ENCODE measurements at places on chromosomes 11 and 22.
A peak's percentile ranks its signal among the peaks of the same experiment; 100 is the strongest.

DNA sequence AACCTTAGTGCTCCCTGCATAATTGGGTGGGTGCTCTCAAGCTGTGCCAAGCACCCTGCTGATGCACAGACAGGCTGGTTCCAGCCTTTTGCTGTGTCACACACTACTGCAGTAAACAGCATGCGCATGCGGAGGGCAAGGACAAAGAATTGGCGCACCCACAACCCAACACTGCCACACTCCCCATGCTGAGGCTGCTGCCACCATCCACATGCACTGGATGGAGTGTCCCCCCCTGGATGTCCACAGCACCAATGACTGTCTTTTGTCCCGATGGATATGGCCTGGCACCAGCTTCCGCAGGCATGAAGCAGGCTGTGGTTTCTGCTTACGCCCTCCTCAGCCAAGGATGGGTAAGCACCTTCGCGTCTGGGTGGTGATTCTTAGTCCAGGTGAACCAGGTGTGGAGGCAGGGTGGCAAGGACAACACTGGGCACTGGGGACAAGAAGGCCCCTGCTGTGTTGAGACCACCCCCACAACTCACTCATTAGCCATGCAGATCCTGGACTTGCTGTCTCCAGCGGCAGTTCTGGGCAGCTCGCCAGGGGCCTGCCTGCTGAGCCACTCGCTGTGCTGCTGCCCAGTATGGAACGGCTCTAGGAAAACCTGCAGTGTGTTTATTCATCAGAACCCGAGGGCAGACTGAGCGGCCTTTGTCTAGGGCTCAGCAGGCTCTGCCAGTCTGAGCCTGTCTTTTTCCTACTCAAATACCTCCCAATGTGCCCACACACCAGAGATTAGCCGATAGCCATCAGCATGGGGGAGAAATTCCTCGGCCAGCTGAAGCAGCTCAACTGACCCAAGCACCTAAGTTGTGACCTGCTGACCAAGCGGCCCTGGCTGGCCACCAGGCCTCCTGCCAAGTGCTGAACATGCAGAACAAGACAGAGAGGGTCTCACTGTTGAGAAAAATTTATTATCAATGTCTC lies 8.2 kb upstream of the NAP1L4 start:
- no peak overlapping the region for H3K27ac ChIP-seq
- no peaks in the 10 kb centered on the region for H3K36me3 ChIP-seq
- no peaks in the 10 kb centered on the region for H3K27me3 ChIP-seq
- peak; percentile 47 for DNase-seq
- H3K4me1 ChIP-seq, result no peaks in the 10 kb centered on the region
- H3K4me3 ChIP-seq, result no peak overlapping the region

DNA sequence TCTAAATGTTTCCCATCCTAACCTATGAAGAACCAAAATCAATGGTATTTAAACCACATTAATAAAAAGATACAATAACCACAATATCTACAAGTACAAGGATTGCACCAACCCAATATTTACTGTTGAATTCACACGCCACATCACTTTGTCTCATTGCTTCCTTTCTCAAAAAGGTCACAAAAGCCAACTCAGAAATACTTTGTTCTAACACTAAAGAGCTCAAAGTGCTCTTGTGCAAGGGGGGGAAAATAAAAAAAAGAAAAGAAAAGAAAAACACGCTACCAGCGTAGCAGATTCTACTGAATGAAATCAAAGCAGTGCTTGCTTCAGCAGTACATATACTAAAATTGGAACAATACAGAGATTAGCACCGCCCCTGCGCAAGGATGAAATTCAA lies 10.5 kb upstream of the ARHGAP32 start:
- no peak overlapping the region for H3K4me3 ChIP-seq
- no peak for DNase-seq
- no peaks in the 10 kb centered on the region for H3K4me1 ChIP-seq
- H3K27me3 ChIP-seq, result no peaks in the 10 kb centered on the region
- no peak overlapping the region for H3K27ac ChIP-seq

- no peaks in the 10 kb centered on the region for H3K36me3 ChIP-seq
- no peaks in the 10 kb centered on the region for H3K27me3 ChIP-seq
- H3K27ac ChIP-seq, result peak overlapping the region; percentile 76
- no peak for DNase-seq
- peak overlapping the region; percentile 80 for H3K4me3 ChIP-seq
These were observed 568 bp downstream of the ALG8 start for GRCh38 chr11:78138694-78139421.

DNA sequence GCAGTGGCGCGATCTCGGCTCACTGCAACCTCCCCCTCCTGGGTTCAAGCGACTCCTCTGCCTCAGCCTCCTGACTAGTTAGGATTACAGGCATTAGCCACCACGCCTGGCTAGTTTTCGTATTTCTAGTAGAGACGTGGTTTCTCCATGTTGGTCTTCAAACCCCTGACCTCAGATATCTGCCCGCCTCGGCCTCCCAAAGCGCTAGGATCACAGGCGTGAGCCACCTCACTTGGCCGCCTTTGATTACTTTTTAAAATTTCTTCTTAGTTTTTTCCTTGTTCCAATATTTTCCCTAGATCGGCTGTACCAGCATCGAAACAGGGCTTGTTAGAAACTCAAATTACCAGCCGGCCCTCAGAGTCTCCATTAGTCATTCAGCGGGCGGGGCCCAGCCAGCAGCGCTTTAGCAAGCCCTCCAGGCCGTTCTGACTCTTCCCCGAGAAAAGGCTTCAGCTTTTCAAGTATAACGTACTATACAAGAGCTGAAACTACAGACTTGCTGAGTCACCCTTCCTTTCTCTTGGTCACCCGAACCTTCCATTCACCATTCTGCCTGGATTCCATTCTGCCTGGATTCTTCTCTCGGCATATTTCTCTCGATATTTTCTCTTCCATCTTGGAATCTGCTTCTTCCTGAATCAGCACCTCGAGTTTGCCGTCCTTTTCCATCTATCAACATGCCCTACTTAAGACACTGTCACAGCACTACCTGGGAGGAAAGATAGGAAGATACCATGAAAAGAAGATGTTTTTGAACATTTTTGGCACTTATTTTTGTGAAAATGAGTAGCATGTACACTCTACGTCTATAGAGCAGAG lies 6.7 kb upstream of the CAPRIN1 start:
- H3K27me3 ChIP-seq, result no peaks in the 10 kb centered on the region
- DNase-seq, result no peak
- no peaks in the 10 kb centered on the region for H3K36me3 ChIP-seq
- H3K4me1 ChIP-seq, result no peaks in the 10 kb centered on the region
- no peak overlapping the region for H3K27ac ChIP-seq
- no peak overlapping the region for H3K4me3 ChIP-seq

- H3K27me3 ChIP-seq, result no peaks in the 10 kb centered on the region
- no peaks in the 10 kb centered on the region for H3K36me3 ChIP-seq
- no peak overlapping the region for H3K4me3 ChIP-seq
- H3K4me1 ChIP-seq, result no peaks in the 10 kb centered on the region
These were observed 439.6 kb downstream of the TMEM135 start for GRCh38 chr11:87477321-87477720.

GRCh38 chr11:113683481-113684046 lies 22.5 kb downstream of the TMPRSS5 start:
- H3K27me3 ChIP-seq, result no peaks in the 10 kb centered on the region
- no peak overlapping the region for H3K27ac ChIP-seq
- no peaks in the 10 kb centered on the region for H3K4me1 ChIP-seq

GRCh38 chr11:95154514-95154913 lies 64.9 kb downstream of the ENDOD1 start:
- DNase-seq, result peak; percentile 53
- H3K36me3 ChIP-seq, result no peaks in the 10 kb centered on the region
- no peaks in the 10 kb centered on the region for H3K4me1 ChIP-seq
- no peak overlapping the region for H3K4me3 ChIP-seq

- H3K4me3 ChIP-seq, result no peak overlapping the region
- no peaks in the 10 kb centered on the region for H3K27me3 ChIP-seq
- DNase-seq, result no peak
These were observed 32.9 kb downstream of the CABIN1 start for GRCh38 chr22:24043958-24044357.

GRCh38 chr11:61480261-61480993 lies 28.1 kb upstream of the LRRC10B start:
- H3K4me1 ChIP-seq, result no peaks in the 10 kb centered on the region
- no peaks in the 10 kb centered on the region for H3K36me3 ChIP-seq
- H3K27me3 ChIP-seq, result no peaks in the 10 kb centered on the region
- H3K4me3 ChIP-seq, result no peak overlapping the region

DNA sequence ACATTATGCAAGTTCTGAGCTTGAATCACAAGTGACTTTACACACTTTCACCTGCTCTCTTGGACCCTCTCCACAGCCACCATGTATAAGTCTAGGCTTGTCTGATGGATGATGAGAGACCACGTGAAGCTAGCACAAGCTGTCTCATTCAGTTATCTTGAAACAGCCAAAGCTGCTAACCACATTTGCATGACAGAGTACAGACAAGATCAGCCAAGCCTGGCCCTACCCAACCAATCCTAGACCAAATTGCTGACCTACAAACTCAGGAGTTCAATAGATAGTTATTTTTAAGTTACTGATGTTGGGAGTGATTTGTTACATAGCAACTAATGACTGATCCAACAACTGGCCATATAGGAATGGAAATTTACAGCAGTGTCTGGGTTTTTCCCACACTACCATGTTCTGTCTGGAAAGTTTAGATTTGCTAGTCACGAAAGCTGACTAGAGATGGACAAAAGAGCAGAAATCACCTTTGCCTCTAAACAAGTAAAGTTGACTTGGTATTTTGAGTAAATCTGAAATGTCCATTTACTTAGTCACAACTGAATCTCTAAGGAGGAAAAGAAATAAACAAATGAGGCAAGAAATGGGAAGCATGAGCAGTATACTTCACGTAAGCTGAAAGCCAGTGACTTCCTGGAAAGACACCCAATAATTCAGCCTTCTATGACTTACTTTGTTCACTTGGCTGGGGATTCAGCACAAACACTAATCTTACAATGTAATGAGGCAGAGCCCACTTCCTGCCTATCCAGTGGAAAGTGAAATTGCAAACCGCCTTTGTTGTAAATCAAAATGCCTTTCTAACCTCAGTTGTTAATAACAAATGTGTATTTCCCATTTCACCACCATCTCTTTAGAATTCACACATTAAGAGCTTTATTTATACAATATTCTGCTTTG lies 101.7 kb downstream of the FAM181B start:
- no peak overlapping the region for H3K4me3 ChIP-seq
- no peaks in the 10 kb centered on the region for H3K4me1 ChIP-seq
- DNase-seq, result no peak
- peaks cover 5% of the 10 kb centered on the region for H3K27me3 ChIP-seq

DNA sequence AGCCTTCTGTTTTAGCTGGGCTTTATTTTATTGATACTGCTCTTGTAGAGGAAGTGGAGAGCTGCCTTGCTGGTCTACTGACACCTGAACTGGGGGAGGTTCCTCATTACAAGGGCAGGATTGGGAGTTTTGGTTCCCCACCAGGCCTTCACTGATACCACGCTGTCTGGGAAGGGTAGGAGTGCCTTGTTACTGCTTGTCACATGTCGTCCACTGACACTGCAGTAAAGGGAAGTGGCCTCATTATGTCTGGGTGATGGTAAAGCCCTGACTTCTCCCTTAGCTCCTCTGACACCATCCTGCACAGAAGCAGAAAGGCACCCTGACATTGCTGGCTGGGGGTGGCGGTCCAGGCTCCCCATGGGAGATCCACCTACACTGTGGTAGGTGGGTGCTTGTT lies 38.7 kb upstream of the ELF5 start:
- no peaks in the 10 kb centered on the region for H3K36me3 ChIP-seq
- no peak for DNase-seq
- no peak overlapping the region for H3K27ac ChIP-seq
- no peaks in the 10 kb centered on the region for H3K4me1 ChIP-seq
- H3K4me3 ChIP-seq, result no peak overlapping the region

DNA sequence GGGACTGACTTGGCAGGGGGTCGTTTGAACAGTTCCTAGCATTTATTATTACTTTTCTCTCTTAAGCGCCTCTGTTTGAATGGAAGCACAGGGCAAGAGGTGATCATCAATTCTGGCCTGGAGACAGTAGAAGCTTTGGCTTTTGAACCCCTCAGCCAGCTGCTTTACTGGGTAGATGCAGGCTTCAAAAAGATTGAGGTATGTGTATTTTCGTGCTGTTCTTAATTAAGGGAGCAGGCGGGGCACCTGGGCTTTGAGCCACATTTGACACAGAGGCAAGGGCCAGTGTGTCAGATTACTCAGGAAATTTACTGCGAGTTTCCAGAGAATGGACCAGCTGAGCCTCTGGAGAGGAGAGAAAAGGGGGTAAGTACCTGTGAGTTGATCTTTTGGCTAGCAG lies 102.4 kb upstream of the SORL1-AS1 start:
- H3K4me1 ChIP-seq, result no peaks in the 10 kb centered on the region
- no peak overlapping the region for H3K4me3 ChIP-seq
- no peaks in the 10 kb centered on the region for H3K36me3 ChIP-seq
- no peak for DNase-seq
- no peak overlapping the region for H3K27ac ChIP-seq
- H3K27me3 ChIP-seq, result no peaks in the 10 kb centered on the region

DNA sequence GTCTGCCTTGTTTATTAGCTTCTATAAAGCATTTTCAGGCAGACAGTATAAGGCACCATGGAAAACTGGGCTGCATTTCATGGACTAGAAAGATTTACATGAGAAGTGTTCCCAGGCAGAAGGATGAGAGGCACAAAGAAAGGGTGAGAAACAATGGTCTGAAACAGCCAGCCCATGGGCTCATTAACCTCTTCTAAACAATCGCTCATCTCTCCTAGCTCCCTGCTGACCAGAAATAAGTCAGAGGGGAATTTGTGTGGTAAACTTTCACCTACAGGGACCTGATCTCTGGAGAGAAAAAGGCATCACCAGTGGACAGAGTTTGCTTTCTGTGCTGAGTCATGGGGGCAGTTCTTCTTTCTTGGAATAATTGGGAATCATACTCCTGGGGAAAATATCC lies 51.8 kb upstream of the KIRREL3 start:
- no peaks in the 10 kb centered on the region for H3K36me3 ChIP-seq
- H3K4me3 ChIP-seq, result no peak overlapping the region
- H3K27me3 ChIP-seq, result no peaks in the 10 kb centered on the region
- DNase-seq, result no peak

DNA sequence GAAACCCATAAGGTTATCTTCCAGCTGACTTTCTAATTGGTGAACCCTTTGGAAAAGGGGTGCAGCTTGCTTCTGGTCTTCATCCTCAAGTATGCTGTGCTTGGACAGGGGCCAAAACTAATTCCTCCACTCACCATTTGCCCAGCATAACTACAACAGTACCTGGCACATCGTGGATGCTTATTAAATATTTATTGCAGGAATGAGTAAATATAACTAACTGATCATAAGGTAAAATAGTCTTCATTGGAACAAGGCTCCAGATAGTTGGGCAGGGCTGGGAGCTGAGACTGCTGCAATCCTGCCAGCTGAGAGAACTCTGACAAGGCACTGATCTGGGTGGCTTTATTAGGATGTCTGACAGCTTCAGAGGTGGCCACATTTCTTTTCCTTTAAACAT lies 2.4 kb upstream of the SIDT2 start:
- H3K36me3 ChIP-seq, result no peaks in the 10 kb centered on the region
- H3K27ac ChIP-seq, result no peak overlapping the region
- no peaks in the 10 kb centered on the region for H3K27me3 ChIP-seq
- H3K4me3 ChIP-seq, result no peak overlapping the region
- no peak for DNase-seq
- H3K4me1 ChIP-seq, result peaks cover 47% of the 10 kb centered on the region

All from adrenal gland (tissue), 19 donors.